Astrocyte of the spinal cord (primary cell): ENCODE measurements at places on chromosomes 7 and 10.

GRCh38 chr7:30465046-30465810 is 13.4 kb downstream of the NOD1 start:
- DNase-seq: peak; percentile 35

GRCh38 chr7:102068846-102069245 is 217.8 kb upstream of the SH2B2 start:
- no peak for DNase-seq

- DNase-seq: no peak
These were observed 48.8 kb upstream of the CD36 start for GRCh38 chr7:80589631-80590030.

DNA sequence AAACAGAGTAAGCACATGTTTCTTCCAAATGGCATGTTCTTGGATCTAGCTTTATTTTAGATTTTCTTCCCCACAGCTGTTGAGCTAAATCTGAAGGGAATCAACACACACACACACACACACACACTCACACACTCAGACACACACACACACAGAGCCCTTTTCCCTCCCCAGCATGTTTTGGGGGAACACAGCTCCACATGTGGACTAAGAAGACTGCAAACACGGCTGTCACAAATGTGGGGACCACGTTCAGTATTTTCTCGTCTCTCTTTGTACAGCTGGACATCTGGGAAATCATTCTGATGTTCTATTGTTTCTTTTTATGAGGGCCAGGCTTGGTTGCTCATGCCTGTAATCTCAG is 116.3 kb downstream of the ABLIM1 start:
- DNase-seq: no peak

DNA sequence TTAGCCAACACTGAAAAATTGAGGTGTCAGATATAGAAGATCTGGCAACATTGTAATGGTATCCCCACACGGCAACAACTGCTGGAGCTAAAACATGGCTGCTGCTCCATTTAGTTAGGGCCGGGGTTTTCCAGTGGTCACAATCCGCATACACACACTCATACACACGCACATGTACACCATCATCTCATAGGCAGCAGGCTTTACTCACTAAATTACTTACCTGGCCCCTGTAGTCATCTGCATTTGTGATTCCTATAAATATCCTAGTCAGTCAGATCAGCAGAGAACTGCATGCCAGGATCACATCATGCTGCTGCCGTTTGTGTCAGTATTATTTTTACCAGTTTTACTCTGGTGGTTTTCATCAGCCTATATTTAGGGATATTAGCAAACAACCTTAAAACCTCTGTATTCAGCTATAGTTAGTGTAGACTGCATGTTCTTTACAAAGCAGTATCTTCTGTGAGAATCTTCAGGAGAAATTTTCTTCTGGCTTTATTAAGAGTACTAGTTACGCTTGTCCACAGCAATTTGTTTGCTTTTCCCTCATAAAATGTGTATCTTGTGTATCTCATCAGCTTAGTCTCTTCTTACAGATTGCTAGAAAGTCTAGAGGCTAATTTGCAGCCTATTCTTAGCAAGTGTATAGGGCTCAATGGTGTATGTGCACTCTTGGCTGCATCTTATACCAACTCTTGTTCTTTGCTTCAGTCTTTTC is 38.3 kb upstream of the PTPN12 start:
- no peak for DNase-seq

- no peak for DNase-seq
These were observed 3.8 kb downstream of the NEUROG3 start for GRCh38 chr10:69569396-69569934.

- no peak for DNase-seq
These were observed 22.4 kb downstream of the FBXW4 start for GRCh38 chr10:101672536-101672935.

DNA sequence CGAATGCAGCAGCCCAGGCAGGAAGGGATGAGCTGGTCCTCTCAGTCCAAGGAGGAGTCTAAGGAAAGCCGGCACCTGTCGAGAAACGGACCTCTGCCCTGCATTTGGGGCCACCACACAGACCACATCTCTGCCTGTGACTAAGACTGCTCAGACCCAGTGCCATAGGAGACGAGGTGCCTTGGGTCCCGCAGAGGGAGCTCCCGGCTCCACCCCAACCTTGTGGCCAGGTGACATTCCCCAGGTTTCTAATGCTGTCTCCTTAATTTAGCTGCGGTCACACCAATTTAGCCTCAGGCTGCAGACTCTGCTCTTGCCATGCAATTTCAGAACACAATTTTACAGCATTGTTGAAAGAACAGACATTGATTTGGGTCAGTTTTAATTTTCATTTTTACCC is 22.8 kb upstream of the CRHR2 start:
- DNase-seq: no peak

DNA sequence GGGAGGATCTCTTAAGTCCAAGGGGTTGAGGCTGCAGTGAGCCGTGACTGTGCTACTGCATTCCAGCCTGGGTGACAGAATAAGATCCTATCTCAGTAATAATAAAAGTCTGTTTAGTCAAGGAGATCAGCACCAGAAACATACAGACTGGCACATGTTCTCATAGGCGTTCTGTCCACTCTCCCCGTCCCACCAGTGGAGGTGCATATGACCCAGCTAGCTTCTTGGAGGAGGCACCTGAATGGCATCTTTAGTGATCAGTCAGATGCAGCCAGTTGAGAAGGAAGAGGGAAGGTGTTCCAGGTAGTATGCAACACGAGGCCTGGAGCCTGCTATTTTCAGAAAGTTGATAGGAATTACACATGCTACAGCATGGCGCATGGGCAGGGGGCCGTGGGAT is 45.3 kb upstream of the SVIL start:
- no peak for DNase-seq

DNA sequence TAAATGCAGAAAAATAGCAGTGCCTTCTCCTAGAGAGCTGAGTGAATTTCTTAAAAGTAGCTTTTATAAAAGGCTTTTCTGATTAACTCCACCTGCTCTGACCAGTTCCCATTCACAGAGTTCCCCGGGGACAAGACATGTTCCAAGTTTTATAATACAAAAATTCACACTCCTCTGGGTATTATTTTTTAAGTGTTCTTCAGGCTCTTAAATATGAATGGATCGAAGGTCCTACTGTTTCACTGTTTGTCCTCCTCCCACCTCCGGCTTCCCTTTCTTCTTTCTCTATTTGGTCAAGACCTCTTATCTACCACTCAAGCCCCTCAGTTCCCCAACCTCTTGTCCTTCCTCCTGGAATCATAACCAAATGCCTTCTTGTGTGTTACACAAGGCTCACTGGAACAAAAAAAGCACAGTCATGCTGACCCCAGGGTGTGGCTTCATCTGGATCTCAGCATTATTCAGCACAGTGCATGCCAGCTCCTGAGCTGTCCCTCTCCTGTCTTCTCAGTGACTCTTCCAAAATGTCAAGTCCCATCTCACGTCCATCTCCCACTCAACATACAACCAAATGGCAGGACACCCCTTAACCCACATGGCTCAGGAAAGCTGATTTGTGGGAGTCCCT is 222.4 kb downstream of the SORCS1 start:
- no peak for DNase-seq

- DNase-seq: no peak
These were observed 136.4 kb upstream of the ASAH2 start for GRCh38 chr10:50387732-50388073.

- DNase-seq: peak; percentile 71
These were observed 319.3 kb upstream of the NRP1 start for GRCh38 chr10:33653584-33654367.

DNA sequence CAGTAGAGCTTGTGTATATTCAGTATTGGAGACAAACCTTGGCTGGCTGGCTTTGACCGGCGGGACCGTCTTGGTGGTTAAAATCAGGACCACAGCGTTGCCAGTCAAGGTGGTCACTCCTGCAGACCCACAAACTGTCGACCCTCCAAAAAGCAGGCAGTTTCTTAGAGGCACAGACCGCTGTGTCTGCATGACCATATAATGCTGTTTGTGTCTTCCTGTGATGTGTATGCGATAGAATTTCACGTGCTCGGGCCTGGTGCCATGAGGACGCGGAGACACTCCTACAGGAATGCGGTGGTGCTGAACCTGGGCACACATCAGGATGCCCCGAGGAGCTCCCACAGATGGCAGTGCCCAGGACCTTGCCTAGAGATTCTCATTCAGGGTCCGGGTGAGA is 34.8 kb downstream of the BNIP3 start:
- peak; percentile 21 for DNase-seq
